CD4-positive, alpha-beta T cell treated with Interleukin-17A for 1 hour (primary cell): ENCODE measurements at places on chromosomes 12 and 14.

DNA sequence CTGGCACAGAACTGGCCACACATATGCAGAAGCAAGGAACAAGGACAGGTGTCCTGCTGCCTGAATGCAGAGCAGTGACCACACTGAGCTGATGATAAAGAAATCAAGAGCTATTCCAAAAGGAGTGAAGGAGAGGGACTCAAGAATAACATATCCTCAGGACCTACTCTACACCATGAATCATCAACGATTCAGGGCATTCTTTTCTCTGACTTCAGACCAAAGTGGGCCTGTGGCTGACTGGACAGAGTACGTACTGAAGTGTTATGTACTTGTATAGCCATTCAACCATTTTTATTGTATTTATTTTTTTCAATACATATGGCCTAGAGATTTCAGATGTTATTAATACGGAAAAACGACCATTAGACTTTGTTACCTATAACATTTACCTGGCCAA, 177.5 kb upstream of the TMTC1 start:
- no peak for DNase-seq

- DNase-seq, result peak; percentile 5
Observed at GRCh38 chr12:121295746-121296617, 527 bp downstream of the CAMKK2 start.

- no peak for DNase-seq
Observed at GRCh38 chr12:12017135-12017581, 53.6 kb upstream of the BCL2L14 start.

DNA sequence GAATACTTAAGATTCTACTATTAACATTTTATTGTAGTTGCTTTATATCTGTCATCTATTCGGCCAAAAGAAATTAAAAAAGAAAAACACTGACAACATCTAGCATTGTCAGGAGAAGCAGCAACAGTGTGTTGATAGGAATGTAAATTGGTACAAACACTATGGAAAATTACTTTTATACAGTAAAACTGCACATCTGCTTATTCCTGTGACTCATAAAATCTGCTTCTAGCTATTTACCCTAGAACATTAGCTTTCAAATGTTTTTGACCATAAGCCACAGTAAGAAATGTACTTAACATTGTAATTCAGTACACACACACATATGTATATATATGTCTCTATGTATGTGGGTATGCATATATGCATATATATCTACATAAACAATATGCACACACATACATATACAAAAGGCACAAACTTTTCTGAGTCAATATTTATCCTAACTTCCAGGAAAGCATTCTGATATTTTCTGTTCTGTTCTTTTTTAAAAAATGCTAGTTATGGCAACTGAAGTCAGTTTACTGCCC, 278.9 kb upstream of the GARIN2 start:
- no peak for DNase-seq

GRCh38 chr14:90301668-90302090, 30.1 kb downstream of the NRDE2 start:
- peak; percentile 36 for DNase-seq

- DNase-seq, result no peak
Observed at GRCh38 chr12:52224151-52224550, 8.9 kb upstream of the KRT7 start.

- DNase-seq, result no peak
Observed at GRCh38 chr12:60278209-60278608, 682.4 kb downstream of the SLC16A7 start.

GRCh38 chr12:95742586-95742985, 48.0 kb downstream of the NTN4 start:
- no peak for DNase-seq

DNA sequence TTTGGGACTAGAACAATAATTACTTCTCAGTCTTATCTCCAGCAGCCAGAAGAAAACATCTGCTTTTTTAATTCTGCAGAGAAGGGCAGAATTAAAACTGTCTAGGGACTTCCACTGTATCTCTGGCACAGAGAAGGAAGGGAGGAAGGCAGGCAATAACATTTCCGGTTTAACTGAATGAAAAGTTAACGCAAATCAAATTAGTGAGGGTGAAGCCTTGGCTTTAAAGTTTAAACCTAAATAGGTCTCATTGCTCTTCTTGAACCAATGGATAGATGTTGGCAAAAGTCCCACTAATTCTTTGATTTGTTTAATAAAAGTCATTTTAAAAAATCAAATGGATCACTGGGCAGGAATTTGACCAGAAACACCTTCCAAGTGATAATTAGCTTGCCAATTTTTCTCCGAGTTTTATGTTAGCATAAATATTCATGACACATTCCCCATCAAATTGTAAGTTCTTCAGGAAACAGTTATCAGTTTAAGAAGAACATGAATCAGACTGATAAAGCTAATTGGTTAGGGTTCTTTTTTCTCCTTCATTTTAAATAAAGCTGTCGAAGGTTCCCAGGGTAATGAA, 181.9 kb downstream of the SLC15A5 start:
- no peak for DNase-seq

DNA sequence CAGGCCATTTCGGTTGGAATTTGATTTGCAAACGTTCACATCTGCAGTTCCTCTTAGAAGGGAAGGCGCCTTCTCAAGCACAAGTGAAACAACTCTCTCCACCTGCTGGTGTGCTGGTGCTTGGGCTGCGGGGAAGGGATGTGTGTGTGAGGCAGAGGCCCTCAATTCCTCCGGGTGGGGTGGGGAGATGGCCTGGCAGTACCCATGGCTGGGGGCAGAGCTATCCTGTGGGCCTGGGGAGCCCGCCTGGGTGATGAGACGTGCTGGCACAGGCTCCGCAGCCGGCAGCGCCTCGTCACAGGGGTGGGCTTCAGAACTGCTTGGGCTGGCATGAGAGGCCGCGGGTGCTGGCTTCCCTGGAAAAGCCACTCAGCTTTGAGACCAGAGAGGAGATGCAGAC, 28.9 kb upstream of the TDRD9 start:
- no peak for DNase-seq

DNA sequence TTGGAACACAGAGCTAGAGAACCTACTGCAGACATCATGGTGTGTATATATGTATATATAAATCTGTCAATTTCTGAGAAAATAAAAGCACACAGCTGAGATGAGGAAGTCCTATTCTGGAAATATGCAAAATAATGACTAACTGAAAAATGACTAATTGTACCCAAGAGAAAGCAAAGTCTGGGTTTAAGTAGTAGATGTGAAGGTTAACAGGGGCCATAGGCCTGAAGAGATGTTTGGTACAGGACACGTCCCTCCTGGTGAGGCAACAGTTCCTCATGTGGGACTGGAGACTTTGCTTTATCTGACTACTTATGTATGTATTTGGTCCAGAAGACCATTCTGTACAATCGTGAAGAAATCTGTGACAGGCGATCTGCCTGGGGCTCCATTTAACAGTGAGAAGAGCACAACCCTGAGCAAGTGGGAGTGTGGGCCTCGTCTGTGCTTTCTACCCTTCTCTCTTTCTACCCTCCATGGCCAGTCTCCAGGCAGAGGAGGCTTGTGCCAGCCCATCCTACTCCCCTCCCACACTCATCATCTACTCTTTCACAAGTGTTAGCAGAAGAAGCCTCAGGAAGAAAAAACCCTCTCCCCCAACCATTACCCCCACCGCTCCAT, 67.5 kb downstream of the SLC41A2 start:
- DNase-seq, result no peak

DNA sequence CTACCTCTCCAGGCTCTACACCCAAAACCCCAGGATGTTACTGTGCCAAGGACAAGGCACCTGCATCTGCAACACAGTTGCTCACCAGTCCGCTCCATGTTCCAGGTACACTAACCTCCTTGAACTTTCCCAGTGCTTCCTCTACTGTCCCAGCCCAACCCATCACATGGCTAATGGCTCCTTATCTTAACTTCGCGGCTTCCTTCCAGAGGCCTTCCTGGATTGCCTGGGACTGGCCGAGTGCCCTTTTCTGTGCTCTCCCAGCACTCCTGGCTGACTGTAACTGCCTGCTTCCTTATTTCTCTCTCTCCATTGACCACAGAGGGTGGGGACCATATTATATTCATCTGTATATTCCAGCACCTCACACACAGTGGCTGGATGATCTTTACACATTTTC, 20.9 kb downstream of the POMT2 start:
- no peak for DNase-seq

DNA sequence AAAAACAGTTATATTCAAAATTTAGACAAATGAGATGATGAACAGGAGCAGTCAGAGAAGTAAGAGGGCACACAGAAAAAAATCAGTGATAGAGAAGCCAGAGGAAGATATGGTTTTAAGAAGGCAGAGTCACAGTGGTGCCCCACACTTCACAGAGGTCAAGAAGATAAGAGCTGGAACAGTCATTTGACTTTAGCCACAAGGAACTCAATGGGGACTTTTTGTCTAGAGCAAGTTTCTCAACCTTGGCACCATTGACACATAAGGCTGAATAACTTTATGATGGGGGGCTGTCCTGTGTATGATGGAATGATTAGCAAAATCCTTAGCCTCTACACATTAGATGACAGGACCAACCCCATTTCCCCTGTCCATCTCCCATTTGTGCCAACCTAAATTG, 172.8 kb upstream of the PLEKHG7 start:
- DNase-seq, result no peak

DNA sequence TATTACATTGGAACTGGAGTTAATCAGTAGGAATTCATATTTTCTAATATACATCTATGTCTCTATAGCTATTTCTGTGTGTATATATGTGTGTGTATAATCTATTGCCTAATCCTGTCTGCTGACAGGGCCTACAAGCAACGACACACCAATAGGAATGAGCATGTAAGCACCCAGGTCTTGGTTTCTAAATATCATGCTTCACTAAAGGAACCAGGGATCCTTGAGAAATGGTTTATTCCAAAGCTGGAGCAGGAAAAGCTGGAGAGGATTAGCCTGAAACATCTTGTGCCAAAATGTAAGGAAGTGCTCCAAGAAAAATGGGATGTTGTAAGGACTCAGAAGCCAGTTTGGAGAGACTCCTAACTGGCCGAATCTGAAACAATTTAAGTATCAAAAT, 29.3 kb upstream of the LGALS3 start:
- no peak for DNase-seq

DNA sequence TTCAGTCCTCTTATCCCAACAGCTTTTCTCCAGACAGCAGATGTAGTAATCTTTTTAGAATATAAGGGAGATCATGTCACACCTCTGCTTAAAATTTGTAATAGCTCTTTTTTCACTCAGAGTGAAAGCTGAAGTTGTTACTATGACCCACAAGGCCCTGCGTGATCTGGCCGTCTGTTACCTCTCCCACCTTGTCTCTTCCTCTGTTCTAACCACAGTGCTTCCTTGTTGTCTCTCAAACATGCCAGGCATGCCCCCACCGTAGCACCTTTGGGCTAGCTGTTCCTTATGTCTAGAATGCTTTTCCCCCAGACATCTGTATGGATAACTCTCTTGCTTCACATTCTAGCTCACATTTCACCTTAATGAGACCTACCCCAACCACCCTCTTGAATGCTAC, 6.5 kb downstream of the NECAP1 start:
- peak; percentile 70 for DNase-seq

DNA sequence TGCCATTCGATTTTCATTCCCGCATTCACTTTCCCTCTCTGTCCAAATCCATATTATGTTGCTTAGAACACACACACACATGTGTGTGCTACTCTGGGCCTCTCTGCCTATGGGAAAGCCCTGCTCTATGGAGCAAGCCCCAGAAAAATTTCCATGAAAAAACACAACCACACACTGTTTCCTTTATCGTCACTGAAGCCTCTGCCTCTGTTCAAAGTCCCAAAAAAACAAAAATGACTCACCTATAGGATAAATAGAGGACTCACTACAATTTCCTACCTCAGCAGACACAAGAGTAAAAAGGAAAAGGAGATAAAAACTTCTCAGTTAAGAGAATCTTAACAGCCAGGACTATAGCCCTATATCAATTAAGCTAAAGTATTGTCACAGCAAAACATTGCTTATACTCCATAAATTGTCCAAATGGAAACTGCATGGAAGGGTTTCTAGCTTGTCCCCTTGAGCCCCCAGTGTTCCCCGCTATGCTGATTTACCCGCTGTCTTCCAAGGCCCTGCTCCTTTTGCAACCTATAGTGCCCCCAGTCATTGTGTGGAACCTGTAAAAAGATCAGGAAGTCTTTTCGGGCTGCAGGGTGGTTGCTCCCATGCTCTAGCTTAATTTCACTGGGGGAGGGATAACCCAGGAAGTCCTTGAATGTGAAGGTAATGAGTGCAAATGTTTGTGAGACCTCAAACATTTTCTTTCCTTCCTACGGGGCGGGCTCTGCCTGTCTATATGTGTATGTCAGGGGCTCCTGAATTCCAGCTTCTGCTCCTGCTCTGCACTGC, 11.1 kb upstream of the PIP4K2C start:
- DNase-seq, result no peak

DNA sequence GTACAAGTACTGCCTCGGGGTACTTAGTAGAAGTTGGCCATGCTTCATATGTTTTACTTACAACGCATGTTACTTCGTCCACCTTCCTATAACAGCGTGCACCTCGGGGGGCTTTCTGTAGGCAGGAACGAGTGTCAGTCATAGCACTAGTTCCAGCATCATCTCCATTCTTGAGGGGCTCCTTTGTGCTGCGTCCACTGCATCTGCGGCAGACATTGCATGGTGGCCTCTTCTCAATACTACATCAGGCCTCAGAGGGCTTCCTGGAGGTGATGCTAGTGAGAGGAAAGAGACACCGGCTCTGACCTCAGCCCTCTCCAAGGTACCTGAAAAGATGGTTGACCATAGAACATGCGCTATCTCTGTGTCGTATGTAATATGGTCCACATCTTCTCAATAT, 121.2 kb upstream of the RTL1 start:
- DNase-seq, result no peak

DNA sequence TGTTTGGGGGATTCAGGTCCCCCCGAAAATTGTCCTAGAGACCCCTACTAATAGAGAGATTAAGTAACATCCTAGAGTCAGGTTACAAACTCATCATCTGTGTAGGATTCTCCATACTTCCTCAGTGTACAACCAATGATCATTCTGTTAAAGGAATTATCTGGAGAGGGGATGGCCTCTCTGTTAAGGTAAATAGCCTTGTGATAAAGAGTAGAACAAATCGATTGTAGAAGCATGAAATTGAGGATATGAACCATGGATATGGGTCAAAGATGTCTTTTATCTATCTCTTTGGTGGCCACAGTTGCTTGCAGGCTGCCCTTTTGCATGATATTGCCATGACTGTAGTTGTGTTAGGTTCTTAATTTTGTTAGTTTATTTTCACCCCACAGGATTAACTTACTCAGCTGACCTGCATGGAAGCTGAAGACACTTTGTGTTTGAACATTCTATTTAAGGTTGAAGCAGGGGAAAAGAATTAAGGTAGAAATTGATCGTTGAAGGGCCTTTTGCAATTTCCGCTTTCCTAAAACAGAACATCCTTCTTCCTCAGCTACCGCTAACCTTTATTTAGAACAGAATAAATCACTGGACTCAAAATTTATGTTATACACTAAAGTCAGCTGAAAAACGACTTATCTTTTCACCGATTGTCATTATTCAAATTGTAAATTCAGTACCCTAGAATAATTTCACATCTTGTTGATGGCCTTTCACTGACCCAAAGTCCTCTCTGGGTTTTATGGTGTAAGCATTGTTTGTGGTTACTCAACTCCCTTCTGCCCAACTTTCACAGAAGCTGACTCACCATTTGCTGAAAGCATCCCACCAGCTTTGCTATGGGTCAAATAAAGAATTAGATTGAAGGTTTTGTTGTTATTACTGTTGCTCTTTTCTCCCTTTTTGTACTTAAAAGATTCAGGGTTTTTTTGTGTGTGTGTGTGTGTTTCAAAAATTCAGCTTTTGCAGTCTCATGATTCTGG, 52.3 kb downstream of the IRAK3 start:
- no peak for DNase-seq
